ENCODE measurements at places on chromosomes 7 and 10.

DNA sequence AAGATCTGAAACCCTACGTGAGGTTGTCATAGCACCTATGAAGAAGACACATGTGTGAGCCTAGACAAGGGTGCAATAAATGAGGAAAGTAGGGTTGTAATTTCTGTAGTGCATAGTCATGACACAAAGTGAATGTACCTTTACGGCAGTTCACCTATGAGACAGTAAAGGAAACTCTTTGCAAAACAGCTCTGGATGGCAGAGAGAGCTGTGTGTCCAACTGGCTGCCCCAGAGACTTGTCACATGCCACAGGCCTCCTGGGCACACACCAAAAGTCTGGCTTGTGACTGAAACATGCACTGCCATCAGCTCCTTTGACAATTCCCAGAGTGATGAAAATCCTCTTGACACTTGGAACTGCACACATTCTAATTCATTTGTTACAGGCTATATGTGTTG is 90.7 kb upstream of the NAMPT start:
- DNase-seq, result no peak

DNA sequence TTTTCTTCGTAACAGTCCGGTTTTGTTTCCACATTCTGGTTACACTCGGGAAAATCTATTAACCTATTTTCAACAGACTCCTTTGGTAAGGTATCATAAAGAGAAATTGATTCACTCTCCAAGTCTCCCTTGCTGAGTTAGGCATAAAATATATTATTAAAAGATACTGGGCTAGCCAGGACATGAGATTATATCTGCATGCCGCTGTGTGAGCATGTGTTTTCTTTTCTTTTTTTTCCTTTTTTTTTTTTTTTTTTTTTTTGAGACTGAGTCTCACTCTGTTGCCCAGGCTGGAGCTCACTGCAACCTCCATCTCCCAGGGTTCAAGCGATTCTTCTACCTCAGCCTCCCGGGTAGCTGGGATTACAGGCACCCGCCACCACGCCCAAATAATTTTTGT is 23.0 kb upstream of the SFMBT2 start:
- no peak for DNase-seq

DNA sequence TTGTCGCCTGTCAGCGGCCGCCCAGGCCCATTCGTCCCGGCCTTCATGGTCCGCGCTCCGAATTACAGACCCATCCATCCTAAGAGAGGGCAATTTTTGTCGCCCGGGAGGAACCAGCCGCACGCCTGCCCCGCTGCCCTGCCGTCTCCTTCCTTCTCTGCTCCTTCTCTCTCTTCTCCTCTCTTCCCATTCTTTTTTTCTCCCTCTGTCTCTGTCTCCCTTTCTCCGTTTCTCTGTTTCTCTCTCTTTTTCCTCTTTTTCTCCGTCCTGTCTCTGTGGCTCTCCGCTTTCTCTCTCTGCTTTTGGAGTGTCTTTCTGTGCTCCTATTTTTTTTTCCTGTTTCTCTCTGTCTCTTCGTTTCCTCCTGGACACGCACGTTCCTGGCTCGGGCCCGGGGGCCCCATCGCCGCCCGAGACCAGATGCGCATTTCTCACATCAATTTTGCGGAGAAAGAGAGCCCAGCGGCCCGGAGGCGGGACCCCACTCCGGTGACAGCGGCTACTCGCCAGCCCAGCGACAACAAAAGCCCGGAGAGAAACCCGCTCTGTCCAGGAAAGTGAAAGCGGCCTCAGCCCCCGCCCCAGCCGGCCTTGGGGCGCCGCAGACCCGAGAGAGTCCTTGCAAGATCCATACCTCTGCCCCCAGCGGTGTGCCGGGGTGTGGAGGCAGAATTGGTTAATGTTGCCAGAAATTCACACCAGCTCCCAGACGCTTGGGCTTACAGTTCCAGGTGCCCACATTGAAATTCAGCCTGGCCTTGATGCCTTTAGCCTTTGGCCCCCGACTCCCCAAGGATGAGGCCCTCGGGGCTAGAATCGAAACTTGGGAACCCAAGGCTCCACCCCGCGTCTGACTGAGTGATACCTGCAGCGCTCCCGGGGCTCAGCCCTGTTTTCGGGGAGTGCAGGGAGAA is 4.1 kb downstream of the LBX1 start:
- DNase-seq, result no peak

DNA sequence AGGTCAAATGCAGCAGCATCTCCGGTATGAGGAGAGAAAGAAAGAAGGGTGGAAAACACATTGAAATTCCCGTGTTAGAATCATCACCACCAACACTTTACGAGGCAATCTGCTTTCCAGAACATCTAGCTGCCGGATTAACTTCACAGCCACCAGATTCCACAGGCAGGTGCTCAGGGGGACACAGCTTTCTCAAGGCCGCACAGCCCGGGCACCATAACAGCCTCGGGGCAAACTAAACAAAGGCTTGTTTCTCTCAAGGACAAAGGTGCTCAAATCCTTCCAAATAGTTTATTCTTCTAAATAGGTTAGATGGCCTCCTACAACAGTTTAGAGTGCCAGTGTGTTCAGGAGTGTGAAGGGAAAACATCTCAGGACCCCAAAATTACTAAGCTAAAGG is 156.3 kb downstream of the DIP2C start:
- no peak for DNase-seq

- no peak for DNase-seq
Observed at GRCh38 chr10:131795761-131796160, 105.0 kb upstream of the PPP2R2D start.

- peak; percentile 1 for DNase-seq
Observed at GRCh38 chr10:121608469-121609190, 10.4 kb upstream of the FGFR2 start.

DNA sequence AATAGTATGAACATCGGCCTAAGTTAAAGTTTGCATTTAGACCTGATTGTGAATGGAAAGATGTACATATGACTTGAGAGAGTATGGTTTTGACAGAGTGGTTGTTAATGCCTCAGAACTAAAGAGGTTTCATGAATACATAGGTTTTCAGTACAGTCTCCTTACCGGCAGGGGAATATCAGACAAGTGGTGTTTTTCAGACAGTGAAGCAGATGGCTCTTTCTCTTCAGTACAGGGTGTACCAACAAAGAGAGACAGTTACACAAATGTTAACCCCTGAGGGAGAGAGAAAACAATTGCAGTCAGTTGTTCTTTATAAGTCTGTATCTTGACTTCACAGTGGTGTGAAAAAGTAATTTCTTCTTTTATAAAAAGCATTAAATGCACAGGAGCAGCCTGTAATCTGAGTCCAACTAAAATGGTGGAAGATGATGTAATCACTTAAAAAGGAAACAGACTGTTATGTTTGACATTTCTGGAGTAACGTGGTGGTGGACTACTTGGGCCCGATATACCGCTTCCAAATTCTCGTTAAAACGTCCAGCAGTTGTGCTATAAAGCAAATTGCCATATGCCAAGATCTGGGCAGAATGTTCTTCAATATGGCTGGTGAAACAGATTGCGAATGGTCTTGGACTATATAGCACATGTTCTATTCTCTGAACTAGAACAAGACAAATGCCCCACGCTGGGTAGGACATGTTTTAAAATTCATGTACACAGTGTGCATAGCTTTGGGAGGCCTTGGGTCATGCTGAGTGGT is 69.2 kb downstream of the SDK1 start:
- no peak for DNase-seq

DNA sequence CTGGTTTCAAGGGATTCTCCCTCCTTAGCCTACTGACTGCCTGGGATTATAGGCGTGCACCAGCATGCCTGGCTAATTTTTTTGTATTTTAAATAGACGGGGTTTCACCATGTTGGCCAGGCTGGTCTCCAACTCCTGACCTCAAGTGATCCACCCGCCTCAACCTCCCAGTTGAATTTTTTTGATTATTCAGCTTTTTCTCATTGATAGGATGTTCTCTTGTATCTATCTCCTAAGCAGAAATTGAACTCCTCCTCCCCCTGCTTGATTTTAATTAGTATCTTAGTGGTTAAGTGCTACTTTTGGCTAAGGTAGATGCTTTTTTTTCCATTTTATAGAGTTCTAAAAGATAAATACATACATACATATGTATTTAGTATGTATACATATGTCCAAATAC is 101.0 kb downstream of the ZNF277 start:
- DNase-seq, result no peak

GRCh38 chr10:102406815-102407214 is 11.3 kb downstream of the NFKB2 start:
- no peak for DNase-seq

DNA sequence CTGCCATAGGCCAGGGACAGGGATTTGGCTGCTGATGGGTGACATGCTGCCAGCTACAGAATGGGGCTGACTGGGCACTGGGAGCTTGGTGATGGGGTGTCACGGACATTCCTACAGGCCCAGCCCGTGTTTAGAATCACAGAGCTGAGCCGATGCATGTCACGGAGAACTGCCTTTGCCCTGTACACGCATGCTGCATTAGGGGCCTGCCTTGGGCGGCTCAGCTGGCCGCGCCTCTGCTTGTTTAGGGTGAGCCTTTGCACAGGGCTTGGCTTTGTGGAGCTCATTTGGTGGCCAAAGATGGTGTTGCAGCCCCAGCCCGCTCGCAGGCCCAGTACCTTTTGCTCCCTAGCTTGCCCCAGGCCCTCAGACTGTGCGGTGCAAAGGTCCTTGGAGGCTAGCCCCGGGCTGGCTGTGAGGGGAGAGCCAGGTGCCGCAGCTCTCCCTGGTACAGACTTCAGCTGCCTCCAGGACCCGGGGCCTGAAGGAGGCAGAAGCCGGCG is 108.4 kb upstream of the BTBD16 start:
- no peak for DNase-seq

GRCh38 chr10:110530131-110530831 is 32.6 kb downstream of the DUSP5 start:
- DNase-seq, result peak; percentile 67

- no peak for DNase-seq
Observed at GRCh38 chr10:22560913-22561239, 153.5 kb downstream of the PIP4K2A start.

- DNase-seq, result no peak
Observed at GRCh38 chr10:876438-876837, 55.1 kb downstream of the LARP4B start.

DNA sequence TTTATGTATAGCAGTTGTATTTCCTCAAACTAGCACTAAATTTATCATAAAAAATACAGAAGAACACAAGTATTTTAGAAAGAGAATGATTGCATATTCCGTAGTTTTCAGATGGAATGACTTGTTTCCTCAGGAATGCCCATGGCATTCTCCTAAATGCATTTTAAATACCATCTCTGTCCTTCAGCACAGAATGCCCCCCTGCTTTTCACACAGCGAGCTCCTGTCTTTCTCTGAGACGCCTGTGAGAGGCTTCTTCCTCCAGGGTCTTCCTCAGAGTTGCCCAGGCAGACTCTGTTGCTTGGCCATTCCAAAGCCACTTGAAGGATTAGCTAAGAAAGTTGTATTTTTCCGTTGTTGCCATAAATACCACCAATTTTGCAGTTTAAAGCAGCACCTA is 10.1 kb downstream of the LANCL2 start:
- DNase-seq, result no peak

GRCh38 chr10:75294518-75294865 is 58.7 kb upstream of the COMTD1 start:
- DNase-seq, result no peak

GRCh38 chr10:107417446-107417845 is 252.9 kb upstream of the SORCS1 start:
- no peak for DNase-seq

DNA sequence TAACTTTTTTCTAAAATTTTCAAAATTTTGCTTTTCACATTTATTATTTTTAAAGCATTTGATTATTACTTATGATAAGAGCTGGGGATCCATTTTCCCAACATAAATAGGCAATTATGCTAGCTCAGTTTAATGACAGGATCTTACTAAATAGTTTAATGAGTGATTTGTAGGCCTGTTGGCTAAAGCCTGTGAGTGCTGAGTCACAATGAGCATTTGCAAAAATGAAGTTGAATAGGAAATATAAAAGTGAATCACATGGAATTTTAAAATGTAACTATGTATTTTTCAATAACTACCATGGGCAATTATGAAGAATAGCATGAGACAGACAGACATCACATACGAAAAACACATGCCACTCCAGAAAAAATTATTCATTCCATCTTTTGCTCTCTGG is 45.1 kb upstream of the ZPBP start:
- DNase-seq, result peak; percentile 12

- no peak for DNase-seq
Observed at GRCh38 chr7:118029826-118030422, 154.0 kb upstream of the LSM8 start.

DNA sequence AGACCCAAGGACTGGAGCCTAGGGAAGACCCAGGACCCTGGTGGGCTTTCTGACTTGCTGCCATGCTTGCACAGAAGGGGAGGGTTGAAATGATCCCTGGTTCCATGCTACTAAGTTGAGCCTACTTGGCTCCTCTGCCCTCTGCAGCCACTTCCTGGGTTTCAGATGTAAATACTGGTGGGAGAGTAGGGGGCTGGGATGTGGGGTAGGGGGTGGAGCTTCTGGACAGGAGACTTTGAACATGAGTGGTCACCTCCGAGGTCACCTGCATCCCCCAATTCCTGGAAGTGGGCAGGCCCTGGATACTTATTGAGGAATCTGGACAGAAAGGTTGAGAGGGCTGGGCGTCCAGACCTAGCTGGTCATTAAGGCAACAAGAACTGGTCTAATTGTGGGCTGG is 2.9 kb upstream of the ZMIZ1 start:
- no peak for DNase-seq

DNA sequence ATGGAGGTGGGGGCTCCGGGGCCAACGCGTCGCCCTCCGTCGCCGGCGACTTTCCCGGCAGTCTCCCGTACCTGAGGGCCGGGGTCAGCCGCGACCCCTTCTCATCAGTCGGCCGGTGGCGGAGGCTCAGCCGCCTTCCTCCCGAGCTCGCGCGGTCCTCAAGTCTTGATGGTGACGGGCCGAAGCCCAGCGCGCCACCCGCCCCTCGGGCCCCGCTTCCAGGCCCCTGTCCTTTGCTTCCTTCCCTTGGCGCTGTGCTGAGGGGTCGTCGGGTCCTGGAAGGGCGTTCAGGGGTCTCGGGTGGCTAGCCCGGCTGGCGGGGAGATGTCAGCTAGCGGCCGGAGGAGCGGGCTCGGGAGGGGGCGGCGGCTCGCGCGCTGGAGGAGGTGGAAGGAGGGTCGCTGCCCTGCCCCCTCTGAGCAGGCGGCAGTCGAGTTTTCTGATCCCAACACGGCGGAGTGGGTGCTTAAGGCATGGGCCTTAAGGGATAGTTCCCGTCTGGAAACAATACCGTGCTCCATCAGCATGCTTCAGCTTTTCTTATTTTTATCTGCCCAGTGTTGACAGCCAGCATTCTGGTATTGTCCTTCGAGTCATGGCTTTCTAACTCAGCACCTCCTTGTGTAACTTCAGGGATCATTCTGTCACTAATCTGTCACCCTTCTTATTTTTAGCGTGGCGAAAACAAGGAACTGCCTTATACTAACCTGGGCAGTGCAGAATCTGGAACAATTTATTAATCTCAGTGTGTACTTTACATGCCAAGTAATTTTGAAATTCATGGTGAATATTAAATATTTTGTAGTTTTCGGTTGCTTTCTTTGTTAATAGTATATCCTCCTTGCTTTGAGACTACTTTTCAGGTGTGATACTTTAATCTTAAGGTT is 748 bp downstream of the PHTF2 start:
- peak; percentile 75 for DNase-seq

GRCh38 chr7:23967949-23968599 is 258.1 kb downstream of the STK31 start:
- no peak for DNase-seq

- DNase-seq, result no peak
Observed at GRCh38 chr10:42543840-42544372, 94.5 kb downstream of the ZNF33B start.

GRCh38 chr7:110612680-110613079 is 478.2 kb upstream of the LRRN3 start:
- no peak for DNase-seq

Data from inflammatory macrophage treated with lipopolysaccharide for 4 hours (primary cell).